ENCODE measurements at places on chromosomes 2 and 18.
A peak's percentile ranks its signal among the peaks of the same experiment; 100 is the strongest.

DNA sequence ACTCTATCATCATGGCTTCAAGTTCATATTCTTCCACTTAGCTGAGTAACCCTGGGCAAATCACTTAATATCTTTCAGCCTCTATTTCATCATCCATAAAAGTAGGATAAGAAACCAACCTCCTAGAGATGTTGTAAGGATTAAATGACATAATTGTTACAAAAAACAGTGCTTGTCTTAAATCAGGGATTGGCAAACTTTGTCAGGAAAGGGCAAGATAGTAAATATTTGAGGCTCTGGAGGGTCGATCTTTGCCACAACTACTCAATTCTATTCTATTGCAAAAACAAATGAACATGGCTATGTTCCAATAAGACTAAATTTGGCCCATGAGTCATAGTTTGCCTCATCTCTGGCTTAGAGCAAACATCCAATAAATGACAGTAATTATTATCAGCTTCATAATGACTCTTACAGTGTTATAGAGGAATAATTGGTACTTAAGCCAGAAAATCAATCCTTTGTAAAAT, 184.7 kb downstream of the SATB2 start:
- no peak for DNase-seq

GRCh38 chr2:158659483-158659882, 135.6 kb upstream of the DAPL1 start:
- no peak for DNase-seq

GRCh38 chr2:241389697-241390096, 33.6 kb downstream of the FARP2 start:
- DNase-seq = no peak

DNA sequence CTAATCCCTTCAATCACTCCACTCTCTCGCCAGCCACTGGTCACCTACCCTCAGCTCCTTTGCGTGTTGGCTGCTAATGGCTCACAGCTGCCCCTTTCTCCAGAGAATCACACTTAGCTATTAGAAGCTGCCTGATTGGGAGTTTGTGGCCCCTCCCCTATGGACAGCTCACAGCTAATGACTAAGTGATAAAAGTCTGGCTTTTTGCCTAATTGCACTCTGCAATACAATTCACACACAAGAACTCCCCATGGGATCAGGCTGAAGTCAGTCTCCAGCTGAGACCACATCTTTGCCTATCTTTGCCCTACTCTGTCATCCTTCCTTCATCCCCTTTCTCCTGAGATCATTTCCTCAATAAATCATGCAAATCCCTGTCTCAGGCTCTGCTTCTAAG, 701.9 kb upstream of the RAB6C start:
- no peak for DNase-seq

DNA sequence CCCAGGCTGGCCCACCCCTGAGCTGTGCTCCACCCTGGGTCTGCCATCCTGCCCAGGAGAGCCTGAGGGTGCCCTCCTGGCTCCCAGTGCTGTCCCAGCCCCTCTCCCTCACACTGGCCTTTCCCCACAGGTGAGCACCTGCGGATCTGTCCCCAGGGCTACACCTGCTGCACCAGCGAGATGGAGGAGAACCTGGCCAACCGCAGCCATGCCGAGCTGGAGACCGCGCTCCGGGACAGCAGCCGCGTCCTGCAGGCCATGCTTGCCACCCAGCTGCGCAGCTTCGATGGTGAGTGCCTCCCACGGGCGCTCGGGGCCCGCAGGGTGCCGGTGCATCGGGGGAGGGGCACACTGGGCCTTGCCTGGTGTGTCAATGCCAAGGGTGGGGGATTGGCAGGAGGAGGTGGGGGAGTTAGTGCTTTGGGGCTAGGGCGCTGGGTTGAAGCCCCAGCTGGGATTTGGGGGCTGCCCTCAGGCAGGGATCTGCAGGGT, 23.5 kb downstream of the GPC1 start:
- no peak for DNase-seq

DNA sequence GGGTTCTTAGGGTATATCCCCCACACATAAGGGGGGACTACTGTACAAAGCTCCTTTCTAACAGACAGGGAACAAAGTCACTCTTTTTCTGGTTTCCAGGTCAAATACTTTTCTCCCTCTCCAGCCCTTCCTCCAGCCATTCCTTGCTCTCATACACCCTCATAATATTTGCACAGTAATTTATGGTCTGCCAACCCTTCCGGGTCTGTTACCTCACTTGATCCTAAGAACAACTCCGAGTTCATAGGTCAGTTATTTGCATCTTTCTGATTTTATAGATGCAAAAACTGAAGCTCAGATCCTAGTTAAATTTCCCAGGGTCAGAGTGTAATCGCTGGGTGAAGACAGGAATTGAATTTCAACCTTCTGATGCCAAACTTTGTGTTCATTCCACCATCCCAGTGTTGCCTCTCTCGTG, 14.8 kb upstream of the MATN3 start:
- no peak for DNase-seq

DNA sequence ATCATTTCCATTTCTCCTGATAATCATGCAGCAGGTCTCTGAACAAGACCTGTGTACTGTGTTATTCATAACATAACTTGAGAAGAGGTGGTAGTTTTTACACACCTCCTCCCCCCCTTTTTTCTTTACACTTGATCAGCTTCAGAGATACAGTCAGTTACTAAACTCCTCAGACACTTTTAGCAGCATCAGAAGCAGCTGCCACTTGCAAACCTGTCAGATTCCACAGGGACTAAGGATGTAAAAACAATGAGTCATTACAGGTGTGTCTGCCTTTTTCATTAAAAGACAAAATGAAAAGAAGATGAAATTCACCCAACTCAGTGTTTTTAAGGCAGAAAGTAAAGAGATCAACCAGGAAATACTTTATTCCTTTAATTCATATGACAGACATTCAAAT, 254.0 kb downstream of the NRXN1 start:
- no peak for DNase-seq

DNA sequence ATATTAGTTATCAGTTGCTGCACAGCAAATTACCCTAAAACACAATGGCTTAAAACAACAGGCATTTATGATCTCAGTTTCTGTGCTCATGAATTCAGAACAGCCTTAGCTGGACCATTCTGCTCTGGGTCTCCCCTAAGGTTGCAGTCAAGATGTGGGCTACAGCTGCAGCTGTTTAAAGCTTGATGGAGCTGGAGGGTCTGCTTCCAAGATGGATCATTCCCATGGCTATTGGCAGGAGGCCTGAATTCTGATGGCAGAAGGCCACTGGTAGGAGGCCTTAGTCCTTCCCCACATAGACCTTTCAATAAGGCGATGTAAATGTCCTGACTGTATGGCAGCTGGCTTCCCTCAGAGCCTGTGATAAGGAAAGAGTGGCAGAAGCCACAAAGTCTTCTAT, 118.6 kb upstream of the SERPINE2 start:
- peak; percentile 70 for DNase-seq

DNA sequence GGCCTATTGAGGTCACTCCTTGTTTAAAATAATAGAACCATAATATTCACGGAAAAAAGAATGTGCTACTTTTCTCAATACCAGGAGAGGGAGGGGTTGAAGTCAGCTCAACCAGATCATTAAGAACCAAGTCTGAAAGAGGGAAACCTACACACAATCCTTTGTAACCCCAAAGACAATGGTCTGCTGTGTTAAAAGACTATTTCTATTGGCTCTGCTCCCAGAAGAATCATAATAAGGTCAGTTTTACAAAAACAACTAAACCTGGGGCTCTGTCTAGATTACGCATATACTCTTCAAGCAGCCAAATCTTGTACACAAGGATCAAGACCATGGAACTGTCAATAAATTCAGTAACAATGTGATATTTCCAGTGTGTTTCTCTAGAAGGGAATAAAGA, 177.2 kb upstream of the CRIM1 start:
- DNase-seq = no peak

DNA sequence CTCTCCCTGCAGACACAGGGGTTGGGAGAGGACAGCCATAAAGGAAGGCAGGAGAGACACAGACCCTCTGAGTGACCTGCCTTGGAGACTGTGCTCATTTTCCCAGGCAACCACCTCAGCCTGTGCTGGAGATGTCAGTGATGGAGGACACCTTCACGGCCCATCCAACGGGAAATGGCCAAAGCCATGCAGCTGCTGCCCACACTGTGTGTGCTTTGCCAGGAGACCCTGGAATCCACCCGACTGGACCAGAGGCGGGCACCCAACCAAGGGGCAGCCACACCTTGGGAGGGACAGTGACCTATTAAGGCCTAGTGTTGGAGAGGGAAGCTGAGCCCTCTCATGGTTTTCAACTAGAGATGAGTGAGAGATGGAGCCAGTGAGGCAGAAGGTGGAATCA, 192.5 kb downstream of the SMAD2 start:
- no peak for DNase-seq

- no peak for DNase-seq
Observed at GRCh38 chr2:174495365-174496012, 8.7 kb upstream of the GPR155 start.

GRCh38 chr18:50287441-50288347, at the start of gene CXXC1:
Gene CXXC1 (minus strand): TSS chr18:50287692. CDS start chr18:50287589, 103 bp downstream.
- DNase-seq = peak; percentile 99

DNA sequence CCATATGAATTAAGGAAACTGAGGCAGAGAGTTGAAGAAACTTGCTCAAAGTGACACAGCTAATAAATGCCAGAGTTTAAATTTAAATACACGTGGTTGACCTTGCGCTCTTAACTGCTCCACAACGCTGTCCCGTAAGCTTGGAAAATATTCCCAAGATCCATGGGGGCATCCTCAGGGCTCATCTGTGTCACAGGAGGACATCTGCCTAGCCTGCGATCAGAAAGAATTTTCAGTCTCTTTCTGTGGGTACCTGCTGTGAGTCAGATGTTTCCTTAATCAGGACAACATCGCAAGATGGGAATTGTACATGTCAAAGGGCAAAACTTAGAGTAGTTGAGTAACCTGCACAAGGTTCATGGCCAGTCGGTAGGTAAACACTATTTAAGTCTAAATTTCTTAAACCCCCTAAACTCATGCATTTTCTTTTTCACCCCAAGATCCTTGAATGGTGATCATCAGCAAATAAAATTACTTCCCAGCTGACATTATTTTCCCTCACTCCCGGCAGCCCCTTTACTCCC, 1.4 kb downstream of the CMPK2 start:
- DNase-seq = no peak

DNA sequence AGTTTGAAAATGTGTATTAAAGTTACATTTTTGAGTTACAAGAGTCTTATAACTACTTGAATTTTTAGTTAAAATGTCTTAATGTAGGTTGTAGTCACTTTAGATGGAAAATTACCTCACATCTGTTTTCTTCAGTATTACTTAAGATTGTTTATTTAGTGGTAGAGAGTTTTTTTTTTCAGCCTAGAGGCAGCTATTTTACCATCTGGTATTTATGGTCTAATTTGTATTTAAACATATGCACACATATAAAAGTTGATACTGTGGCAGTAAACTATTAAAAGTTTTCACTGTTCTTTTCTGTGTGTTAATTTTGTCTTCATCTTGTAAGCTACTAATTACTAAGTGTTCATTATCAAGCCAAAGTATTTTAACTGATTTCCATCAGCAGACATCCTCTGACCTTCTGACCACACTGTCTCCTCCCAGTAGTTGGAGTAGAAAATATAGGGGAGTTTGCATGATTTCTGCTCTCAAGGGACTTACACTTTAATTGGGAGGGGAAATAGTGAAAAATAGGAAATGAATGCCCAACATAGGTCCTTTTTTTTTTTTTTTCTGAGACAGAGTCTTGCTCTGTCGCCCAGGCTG, 4.3 kb downstream of the PMAIP1 start:
- DNase-seq = no peak

DNA sequence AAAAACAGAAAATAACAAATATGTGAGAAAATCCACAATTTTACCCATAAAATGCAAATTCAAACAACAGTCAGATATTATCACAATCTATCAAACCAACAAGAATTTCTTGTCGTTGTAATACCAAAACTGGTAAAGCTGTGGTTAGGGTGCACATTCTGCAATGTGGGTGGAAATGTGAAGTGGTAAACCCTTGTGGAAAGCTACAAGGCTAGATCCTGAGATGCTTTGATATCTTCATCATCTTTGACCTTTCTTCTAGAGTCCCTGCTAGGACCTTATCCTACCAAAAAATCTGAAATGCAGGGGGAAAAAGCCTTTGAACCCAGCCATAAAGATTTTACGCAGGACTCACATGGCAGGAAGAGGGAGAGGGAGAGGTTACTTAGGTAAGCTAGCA, 17.2 kb upstream of the ATG16L1 start:
- no peak for DNase-seq

DNA sequence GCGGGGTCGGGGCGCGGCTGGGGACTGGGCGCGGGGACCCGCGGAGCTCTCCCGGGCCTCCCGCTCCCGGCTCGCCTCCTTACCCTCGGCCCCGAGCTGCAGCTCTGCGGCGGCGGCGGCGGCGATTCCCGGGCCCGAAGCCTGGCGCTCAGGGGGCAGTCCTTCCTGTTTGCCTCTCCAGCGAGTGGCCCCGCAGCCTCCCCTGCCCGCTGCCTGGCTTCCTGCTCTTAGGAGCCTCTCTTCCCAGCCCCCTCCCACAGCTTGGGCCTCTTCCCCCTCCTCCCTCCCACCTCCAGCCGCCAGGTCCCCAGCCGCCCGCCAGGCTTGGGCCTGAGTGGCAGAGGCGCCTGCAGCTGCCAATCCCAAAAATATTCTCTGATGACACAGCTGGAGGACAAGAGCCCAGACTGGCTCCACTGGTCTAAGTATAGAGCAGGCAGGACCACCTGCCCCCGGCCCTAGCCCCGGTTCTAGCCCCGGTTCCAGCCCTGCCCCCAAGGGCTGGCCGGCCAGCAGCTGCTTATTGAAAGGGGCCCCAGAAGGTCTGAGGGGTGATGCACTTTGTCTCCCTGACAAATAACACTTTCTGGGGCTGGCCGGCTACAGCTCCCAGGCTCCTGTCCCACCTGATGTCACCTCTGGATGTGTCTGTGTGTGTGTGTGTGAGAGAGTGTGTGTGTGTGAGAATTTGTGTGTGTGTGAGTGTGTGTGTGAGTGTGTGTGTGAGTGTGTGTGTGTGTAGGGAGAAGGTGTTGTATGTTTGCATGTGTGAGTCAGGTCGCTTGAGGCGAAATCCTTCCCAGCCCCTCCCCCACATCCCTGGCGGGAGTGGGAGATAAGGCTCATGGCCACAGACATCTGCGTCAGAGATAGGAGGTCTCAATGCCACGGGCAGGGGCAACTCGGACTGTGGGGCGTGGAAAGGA, at the start of gene OBSL1:
TSS of gene OBSL1 (minus strand) at position 229 of the 926 bp plus-strand sequence. CDS start 307 bp downstream, outside the sequence.
- peak; percentile 88 for DNase-seq

GRCh38 chr18:3692691-3693090, 242.7 kb downstream of the TGIF1 start:
- DNase-seq = no peak

DNA sequence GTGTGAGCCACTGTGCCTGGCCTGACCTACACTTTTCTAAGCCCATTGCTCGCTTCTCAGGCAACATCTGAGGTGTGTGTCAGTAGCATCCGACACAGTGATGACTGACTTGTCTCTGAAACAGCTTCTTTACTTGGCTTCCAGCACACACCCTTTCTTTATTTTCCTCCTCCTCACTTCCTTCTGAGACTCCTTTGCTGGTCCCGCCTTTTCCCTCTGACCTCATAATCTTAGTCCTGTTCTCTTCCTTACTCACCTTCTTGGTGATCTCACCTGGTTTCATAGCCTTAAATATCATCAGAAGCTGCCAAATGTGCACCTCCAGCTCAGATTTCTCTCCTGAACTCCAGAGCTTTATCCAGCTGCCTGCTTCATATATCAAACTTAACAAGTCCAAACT, 66.6 kb upstream of the PELI1 start:
- no peak for DNase-seq

- peak; percentile 34 for DNase-seq
Observed at GRCh38 chr18:78724214-78724914, 255.3 kb upstream of the SALL3 start.
